ENCODE measurements at places on chromosomes 4 and X. TPM values are rescaled to one million over a fixed set of nuclear protein-coding genes. Genes with fewer than 3 reads are reported as not detected.

The POU4F2 gene
- not detected for total RNA-seq

The FAM9B gene
- not detected for total RNA-seq

The PLP1 gene
- total RNA-seq, result 7.6 TPM

The CLIC2 gene
- 0.54 TPM for total RNA-seq

The FSTL5 gene
- total RNA-seq, result not detected
